ENCODE measurements at places on chromosomes 3 and 15. TPM values are rescaled to one million over a fixed set of nuclear protein-coding genes. Genes with fewer than 3 reads are reported as not detected.

The RHOV gene
- total RNA-seq = 0.43 TPM

DNA sequence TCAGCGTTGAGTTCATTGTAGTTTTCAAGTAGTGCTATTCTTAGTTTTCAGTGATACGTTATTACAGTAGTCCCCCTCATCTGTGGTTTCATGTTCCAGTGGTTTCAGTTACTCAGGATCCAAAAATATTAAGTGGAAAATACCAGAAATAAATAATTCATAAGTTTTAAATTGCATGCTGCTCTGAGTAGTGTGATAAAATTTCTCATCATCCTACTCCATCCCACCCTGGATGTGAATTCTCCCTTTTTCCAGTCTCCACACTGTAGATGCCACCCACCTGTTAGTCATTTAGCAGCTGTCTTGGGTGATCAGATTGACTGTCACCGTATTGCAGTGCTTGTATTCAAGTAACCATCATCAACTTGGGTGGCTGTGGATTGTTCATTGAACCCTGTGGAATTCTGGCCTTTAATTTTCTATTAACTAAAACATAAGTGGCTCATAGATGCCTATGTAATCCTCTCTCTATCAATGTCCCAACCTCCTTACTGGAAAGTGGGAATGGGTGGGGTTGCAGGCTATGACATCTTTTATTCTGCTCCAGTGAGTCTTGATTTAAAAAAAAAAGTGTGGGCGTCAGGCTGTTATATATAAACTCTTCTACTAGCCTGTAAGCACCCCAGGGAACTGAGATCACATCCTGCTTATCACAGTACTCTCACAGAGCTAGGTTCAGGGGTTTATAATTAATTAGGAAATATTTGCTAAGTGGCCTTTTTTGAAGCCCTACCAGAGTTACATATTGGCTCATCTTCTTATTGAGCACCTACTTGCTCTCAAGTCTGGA, 97.5 kb downstream of the CFAP20DC start:
- peak; percentile 39 for DNase-seq

GRCh38 chr15:88487178-88487795, 19.8 kb downstream of the MRPS11 start:
- DNase-seq = peak; percentile 6

The FBXW12 gene
- total RNA-seq = not detected

The KLHL40 gene
- total RNA-seq = not detected

DNA sequence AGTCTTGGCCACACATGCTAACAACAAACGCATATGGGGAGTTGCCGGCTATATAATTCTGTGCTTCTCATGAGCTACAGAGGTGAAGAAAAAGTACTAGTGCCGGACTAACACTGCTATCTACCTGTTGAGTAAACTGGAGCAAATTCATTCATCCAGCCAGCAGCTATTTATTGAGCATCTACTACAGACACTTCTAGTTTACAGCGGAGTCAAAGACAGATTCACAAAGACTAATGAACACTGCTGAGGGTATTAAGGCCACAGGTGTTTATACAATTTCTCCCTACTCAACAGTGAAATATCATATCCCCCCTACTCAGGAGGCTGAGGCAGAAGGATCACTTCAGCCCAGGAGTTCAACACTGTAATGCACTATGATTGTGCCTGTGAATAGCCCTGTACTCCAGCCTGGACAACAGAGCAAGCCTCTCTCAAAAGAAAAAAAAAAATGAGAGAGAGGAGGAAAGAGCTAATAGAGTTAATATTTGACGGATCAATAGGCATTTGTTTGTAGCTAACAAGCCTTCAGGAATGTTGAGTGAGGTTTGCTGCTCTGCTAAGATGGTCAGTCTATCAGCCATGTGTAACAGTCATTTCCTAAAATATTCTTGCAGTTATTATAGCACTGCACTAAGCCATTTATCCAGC, 17.8 kb downstream of the ADCY5 start:
- DNase-seq = no peak

DNA sequence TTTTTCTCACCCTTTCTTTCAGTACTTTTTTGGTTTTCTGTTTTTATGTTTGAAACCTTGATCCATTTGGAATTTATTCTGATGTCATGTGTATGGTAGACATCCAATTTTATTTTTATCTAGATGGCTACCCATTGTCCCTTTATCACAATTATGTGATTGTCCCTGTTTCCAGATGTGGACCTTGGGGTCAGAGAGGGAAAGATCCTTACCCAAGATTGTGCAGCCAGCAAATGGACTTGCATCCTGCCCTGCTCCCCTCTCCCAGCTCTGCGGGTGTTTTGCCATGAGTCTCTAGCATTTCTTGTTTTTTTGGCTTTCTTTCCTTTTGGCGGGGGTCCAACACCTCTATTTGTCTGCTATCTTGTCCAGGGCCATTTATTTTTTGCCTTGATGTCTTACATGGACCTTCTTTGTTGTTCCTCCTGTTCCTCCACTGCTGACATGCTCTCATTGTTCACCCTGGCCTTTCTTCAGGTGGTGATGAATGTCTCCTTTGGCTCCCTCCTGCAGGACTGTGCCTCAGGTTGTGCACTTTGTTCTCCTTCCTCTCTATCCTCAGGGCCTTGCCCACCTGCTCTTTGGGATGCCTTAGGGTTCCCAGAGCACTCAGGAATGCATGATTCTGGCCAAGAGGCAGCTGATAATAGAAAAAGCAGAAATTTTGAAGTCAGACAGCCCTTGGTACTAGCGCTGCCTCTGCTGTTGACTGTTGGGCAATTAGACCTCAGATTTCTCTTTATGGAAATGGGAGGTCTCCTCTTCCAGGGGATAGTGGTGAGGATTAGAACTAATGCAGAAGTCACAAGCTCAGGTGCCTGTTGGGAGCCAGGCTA, 84.3 kb downstream of the EEFSEC start:
- DNase-seq = no peak

DNA sequence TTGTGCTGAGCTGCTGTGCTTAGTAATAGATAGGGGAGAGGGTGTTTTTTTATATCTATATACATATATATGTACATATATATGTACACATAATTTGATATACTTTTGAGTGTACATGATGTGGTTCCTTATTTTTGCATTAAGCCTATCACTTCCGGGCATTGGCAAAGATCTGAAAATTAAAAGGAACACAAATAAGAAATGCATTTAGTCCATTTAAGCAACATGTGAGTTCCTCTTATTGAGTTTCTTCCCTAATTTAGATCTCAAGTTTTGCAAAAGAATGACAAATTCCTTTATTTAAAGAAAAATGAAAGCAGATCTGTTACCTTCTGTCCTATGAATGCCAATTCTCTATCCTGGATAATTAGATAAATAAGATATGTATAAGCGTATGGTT, 435.1 kb downstream of the LPP start:
- no peak for DNase-seq

The SST gene
- total RNA-seq = 0.77 TPM

GRCh38 chr15:39657668-39658067, 76.8 kb downstream of the THBS1 start:
- peak; percentile 84 for DNase-seq

DNA sequence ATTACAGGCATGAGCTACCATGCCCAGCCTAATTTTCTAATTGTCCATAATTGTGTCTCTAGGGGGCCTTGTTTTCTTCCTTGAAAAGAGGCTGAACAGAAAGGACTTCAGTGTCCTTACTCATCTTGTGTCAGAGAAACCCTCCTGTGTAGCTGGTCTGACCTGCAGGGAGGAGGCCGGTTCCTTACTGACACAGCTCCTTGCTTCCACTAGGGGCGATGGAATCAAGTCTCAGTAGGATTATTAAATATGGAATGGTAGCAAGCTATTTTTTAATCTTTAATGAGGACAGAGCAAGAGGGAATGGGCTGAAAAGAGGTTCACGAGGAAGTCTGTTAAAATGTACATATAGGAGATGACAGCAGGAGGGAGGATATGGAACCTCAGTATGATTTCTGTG, 8.6 kb downstream of the LPCAT4 start:
- DNase-seq = no peak

DNA sequence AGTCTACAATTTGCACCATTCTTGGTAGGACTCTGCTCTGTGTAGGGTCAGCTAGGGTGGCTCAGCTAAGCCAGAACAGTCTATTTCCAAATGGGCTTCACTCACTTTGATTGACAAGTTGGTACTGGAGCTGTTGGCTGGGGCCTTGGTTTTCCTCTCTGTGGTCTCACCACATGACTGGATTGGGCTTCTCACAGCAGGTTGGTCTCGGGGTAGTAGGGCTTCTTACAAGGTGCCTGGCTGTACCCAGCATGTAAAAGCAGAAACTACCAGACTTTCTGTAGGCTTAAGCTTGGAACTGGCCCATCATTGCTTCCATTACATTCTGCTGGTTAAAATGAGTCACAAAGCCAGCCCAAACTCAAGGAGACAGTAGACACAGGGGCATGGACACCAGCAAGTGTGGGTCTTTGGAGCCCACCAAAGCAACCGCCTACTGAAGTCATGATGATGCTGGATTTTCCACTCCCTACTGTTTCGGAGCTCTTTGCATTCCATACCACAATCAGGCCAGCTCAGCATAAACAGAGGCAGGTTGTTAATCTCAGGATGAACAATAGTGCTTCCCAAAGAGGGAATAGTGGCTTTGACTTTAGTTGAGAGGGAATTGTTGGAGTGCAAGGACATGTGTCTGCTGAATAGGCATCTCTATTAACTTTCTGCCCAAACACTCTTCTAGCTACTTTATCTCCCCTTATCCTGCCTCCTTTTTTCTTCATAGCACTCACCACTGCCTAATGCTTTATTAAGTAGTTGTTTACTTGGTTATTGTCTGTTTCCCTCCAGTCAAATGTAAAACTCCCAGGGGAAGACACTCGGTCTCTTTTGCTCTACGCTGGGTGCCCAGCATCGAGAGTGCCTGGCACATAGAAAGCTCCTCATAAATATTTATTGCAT, 78.0 kb upstream of the RARB start:
- DNase-seq = no peak

DNA sequence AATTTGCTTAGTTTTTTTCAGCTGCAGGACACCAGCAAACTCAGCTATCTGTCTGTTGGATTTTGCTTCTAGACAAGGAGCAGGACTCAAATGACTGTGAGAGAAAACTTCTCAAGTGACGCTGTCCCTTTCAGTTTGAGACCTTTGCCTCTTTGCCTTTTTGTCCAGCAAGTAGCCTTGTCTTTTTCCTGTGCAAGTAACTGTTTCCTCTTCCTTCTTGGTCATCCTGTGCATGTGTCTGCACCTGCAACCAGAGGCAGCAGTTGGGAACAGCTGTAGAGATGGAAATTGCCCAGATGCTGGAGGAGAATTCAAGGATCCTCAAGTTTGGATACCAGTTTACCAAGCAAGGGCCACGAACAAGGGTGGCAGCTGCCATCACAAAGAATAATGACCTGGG, 23.3 kb upstream of the TMOD3 start:
- DNase-seq = no peak

- DNase-seq = no peak
These were observed 1532.5 kb upstream of the CADM2 start for GRCh38 chr3:83426300-83426699.

DNA sequence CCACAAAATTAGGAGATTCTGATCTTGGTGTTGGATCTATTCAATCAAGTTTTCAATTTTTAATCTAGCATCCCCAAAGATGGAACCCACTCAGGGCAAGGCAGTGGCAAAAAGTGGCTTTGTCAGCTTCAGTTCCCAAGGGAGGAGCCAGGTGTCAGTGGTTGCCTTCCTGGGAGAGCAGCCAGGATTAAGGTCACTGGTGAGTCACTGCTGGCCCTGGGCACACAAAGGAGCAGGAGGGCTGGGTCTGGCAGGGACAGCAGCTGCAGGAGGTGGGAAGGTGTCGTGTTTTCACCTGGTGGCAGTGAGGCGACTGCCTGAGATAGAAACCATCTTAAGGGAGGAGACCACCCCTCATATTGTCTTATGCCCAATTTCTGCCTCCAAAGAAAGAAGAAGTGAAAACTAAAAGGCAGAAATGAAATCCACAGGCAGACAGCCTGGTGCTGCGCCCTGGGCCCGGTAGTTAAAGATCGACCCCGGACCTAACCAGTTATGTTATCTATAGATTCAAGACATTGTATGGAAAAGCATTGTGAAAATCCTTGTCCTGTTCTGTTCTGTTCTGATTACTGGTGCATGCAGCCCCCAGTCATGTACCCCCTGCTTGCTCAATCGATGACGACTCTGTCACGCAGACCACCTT, 5.9 kb upstream of the KLHL25 start:
- DNase-seq = peak; percentile 55
